ENCODE measurements at places on chromosomes 12 and 14.

DNA sequence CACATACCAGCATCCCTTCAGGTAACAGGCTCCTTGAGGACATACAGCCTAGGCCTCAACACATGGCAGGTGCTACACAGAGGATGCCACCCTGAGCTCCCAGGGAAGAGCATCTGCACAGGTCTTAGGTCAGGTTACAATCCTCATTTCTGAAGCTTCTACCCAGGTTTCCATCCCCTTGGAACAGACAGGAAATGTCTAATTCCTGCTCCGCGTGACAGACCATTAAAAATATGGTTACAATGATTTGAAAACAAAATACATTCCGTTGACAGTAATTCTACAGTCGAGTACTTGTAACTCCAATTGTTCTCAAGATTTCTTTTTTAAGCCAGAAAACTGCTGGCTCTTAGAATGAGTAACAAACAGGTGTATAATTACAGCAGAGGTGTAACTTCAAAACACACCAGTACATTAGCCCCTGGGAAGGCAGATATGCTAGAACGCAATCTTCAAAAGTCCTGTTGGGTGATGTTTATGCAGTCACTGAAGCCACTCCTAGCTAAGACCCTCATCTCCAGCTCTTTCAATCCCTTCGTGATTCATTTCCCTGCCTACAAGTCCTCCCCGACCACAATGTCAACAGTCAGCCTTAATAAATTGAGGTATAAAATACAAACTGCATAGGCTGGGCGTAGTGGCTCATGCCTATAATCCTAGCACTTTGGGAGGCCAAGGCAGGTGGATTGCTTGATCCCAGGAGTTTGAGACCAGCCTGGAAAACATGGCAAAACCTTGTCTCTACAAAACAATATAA lies 11.6 kb downstream of the SETD3 start:
- DNase-seq = no peak

GRCh38 chr12:132100306-132101065 lies 43.6 kb downstream of the DDX51 start:
- no peak for DNase-seq

- DNase-seq = peak; percentile 90
Measured at GRCh38 chr12:99984271-99985128, at the start of gene ANKS1B. Gene ANKS1B, minus strand, starts transcription at chr12:99984936. Its CDS starts 699 bp downstream, at chr12:99984237.

DNA sequence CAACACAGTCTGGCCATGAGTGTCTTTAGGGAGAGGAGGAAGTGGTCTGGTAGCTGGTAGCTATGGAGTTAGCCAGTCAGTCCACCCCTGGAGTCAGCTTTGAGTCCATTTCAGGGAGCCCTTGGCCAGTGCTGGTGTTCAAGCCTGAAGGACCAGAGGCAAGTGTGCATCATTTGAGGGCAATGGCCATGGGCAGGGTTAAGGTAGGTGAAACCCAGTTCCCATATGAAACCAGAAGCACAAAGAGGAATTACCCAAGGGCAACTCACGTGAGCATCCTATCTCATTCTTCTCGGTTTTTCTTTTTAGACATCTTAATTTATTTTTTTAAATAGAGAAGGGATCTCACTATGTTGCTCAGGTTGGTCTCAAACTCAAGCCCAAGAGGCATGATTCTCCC lies 61.3 kb upstream of the ACTN1 start:
- no peak for DNase-seq

DNA sequence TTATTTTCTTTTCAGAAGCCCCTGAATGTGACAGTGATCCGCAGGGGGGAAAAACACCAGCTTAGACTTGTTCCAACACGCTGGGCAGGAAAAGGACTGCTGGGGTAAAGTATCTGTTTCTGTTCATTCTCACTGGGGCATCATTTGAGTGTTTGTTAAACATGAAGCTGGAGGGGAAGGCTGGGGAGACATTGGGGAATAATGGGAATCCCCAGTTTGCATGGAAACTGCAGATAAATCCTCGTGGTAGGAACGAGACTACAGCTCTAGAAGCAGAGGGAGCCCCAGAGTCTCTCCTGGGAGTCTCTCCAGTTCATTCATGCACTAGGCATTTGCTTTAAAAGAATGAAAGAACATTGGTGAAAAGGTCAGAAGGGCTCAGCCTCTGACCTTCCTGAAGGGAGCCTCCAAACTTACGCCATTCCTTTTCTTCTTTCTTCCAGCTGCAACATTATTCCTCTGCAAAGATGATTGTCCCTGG lies 2.5 kb upstream of the CFAP251 start:
- DNase-seq = peak; percentile 4

GRCh38 chr12:58298803-58299202 lies 357.4 kb downstream of the ATP23 start:
- DNase-seq = no peak

DNA sequence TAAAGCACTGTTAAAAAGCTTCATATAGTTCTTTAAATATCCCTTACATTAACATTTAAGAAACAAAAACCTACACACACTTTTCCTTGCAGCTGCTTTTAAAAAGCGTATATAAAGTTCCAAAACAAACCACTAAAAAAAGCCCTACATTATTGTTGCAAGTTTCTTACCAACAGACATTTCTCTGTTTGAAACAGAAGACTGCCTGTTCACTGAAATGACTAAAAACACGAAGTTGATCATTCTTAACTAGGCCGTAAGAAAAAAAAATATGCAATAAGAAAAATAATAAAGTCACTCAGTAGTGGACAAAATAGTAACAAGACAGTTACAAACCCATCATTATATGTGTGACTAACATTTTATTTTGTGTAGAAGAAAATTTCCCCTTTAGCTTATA lies 37.3 kb downstream of the KIF21A start:
- no peak for DNase-seq

- DNase-seq = no peak
Measured at GRCh38 chr14:99918781-99919180, 125.6 kb downstream of the EML1 start.

DNA sequence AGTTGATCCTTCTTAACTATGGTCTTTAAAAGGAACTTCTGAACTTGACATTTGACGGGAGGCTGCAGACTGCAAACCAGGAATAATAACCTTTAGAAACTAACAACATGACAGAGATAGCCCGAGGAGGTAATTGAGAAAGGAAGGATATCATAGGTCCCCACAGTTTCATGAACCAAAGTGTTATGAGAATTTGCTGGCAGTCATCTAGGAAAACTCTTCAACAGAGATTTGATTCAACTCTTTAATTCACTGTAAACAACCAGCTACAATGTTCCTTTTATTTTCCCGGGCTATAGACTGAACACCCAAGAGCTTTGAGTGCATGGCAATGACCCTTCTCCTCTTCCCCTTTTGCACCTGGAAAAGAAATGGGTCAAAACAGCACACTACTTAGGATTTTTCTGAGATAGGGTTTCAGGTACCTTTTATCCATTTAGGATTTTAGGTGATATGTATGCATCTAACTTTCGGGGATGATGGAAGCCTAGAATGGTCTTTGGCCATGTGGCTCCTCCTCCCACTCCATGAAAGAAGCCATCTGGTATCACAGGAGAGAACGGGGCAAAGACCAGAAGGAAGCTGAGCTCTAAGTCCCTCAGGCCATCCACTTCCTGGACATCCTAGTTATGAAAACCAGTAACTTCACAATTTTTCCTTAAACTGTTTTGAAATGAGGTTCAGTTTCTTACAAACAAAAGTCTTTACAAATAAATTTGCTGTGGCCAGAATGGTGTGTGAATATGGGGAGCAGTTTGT lies 23.0 kb downstream of the GLT8D2 start:
- no peak for DNase-seq

- peak; percentile 31 for DNase-seq
Measured at GRCh38 chr12:78885466-78885865, 20.9 kb downstream of the SYT1 start.

GRCh38 chr12:28130625-28131598 lies 59.3 kb upstream of the CCDC91 start:
- no peak for DNase-seq

GRCh38 chr14:76866456-76866855 lies 40.2 kb downstream of the LRRC74A start:
- DNase-seq = no peak

- DNase-seq = no peak
Measured at GRCh38 chr14:20998674-20999366, at the start of gene SLC39A2. Gene SLC39A2, plus strand, starts transcription at chr14:20999293. Its CDS starts 154 bp downstream, at chr14:20999447.

DNA sequence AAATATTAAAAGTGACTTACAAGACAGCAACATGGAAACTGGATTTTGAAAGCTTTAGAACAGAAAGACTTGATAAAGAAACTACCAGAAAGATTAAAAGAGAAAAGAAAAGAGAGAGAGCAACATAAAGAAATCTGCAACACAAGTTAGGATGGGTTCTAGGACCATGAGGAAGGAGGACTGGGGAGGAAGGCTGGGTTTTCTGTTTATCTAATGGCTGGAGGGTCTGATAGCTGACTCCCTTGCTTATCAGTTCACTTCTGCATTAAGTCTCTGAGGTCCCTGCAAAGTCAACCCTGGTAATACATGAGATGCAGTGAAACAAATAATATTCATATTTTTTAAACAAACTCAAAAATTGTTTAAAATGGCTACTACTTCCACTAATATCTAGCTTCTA lies 90.1 kb downstream of the RPAP3 start:
- no peak for DNase-seq

DNA sequence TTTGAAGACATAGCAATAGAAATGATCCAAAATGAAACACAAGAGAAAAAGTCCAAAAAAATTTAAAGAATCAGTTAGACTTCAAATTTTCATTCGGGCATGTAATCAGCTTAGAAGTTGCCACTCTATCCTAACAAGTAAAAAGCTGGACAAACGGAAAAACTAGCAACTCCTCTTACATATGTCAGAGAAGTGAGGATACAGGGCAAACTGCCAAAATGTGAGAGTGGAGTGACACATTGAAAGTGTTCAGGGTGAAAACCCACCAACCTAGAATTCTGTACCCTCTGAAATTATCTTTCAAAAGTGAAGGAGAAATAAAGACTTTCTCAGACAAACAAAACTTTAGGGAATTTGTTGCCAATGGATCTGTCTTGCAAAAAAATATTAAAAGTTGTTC lies 42.0 kb upstream of the CHPT1 start:
- no peak for DNase-seq

DNA sequence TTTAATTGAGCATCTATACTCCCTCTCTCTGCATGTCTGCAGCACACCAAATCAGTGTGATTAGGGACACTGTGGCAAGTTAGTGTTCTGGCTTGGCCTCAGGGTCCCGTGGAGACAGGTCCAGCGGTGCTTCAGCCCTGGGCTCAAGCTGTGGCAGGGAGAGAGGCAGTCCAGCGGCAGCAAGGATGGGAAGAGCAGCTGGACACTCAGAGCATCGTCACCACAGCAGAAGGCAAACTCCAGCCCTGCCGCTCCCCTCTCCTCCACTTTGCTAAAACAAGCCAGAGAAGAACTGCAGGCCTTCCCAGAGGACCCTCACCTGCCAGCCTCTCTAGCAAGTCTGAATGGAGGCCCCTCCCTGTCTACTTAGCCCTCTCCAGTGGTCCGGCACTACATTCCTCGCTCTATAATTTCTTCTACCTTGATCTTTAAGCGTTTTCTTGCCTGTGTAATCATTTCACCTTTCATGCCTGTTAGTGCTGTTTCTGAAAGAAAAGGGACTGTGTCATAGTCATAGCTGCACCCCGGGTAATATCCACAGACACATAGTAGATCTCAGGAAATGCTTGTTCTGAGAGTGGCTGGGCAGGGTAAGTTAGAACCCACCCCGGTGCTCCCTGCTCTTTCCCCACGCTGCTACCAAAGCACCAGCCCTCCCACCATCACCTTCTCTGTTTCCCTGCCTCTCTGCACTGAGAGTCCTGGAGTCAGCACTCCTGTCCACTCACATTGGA lies 22.1 kb downstream of the ZFP36L1 start:
- DNase-seq = no peak

DNA sequence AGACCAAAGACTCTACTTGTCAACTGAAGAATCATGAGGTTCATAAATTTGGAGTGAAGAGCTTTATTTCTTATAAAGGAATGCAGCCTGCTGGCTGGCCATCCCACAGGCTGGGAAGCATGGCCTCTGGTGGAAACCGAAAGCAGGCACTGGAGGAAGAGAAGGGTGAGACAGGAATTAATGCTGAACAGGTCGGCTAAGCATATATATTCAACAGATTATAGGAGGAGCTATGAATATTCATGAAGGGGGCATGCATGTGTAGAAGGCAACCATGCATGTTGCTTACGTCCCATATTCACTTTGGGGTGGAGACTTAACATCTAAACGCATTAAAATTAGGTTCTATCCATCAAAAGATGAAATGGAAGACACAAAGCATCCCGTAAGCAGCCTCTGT lies 20.6 kb upstream of the RGS6 start:
- DNase-seq = no peak

DNA sequence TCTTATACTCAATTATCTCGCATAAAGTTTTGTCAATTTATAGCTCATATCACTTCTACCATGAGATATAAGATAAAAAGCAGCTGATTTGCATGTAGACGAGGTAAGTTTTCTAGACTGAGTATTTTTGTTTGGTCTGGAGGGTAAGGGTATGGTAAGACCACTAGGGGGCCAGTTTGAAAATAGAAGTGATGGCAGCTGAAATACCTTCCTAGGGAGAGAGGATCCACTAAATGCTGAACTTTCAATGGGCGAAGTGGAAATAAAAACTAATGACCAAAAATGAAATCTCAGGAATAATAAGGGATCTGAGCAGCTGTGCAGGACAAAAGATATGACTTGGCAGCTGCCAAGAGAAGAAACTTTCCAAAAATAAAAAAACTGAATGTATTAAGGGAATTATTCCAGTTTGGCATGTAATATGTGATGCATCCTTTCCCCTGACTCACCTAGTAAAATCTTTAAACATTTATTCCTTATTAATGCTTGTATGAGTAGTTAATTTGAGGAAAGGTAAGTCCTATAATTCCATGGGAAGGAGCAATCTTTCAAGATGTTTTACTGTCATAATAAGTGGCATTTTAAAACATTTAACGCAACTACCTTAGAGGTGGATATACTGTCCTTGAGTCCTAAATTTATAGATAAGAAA lies 754.5 kb downstream of the C12orf50 start:
- peak; percentile 33 for DNase-seq

GRCh38 chr14:92093320-92093719 lies 13.1 kb downstream of the ATXN3 start:
- peak; percentile 58 for DNase-seq

DNA sequence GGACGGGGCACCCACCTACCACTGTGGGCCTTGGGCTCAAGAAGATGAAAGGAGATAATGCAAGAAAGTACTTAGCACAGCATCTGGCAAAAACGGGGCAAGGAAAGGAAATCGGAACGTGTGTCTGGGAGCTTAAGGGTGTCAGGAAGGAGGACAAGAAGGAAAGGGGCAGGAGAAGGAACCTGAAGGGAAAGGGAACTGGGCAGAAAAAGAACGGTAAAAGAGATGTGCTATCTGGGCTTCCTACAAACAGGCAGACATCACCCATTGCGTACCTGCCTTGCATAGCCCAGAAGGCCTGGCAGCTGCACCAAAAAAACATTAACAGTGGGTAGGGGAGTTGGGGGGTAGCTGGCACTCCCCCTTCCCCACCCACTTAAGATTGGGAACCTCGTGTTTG lies 958 bp upstream of the REM2 start:
- no peak for DNase-seq

DNA sequence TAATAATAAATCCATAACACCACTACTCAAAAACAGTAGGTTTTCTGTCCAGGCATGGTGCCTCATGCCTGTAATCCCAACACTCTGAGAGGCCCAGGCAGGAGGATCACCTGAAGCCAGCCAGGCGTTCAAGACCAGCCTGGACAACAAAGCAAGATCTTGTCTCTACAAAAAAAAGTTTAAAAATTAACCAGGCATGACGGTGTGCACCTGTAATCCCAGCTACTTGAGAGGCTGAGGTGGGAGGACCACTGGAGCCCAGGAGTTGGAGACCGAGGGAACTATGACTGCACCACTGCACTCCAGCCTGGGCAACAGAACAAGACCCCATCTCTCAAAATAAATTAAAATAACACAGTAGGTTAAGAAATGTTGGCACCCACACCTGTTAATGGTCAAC lies 44.5 kb upstream of the AP4S1 start:
- DNase-seq = no peak

Data from D341Med (cell line).